ENCODE measurements at places on chromosomes 1 and 21.

GRCh38 chr1:151176514-151177045 lies 799 bp upstream of the TMOD4 start:
- no peak for DNase-seq

GRCh38 chr1:93061895-93062792 lies 16.9 kb upstream of the MTF2 start:
- DNase-seq: peak; percentile 26

GRCh38 chr1:43304314-43304681 lies 3.5 kb downstream of the TIE1 start:
- no peak for DNase-seq

GRCh38 chr1:153606194-153606593 lies 6.7 kb downstream of the S100A16 start:
- no peak for DNase-seq

GRCh38 chr1:152884085-152884484 lies 6.0 kb downstream of the SMCP start:
- DNase-seq: no peak

GRCh38 chr1:11925938-11926292 lies 312 bp downstream of the KIAA2013 start:
- no peak for DNase-seq

DNA sequence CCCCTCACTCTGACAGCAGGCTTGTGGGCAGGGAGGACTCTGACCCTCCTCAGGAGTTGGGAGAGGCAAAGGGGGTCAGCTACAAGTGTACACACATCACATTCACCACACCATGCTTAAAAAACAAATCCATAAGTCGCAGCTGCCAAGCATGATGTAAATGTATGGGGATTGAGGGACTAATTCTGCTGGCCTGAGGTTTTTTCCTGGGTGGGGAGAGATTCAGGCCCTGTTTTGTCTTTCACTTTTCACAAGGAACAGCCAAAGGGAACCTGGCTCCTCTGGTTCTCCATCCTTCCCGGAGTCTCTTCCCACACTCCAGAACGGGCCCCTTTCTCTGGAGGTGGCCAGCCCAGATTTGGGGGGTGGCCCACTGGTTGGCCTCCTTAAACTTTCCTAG lies 1.3 kb upstream of the MTARC2 start:
- DNase-seq: no peak

DNA sequence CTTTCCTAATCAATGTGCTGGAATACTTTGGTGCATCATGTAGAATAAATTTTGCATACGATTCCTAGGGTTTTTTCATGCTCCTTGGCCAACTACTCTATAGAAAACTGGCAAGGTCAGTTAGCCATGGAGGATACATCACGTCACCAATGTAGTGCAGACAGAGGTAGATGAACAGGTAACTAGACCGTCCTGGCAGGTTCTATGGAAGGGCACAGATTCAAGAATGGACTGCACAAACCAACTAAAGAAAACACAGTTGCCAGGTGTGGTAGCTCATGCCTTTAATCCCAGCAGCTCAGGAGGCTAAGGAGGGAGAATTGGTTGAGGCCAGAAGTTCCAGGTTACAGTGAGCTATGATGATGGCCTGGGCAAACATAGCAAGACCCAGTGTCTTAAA lies 9.9 kb downstream of the MTF1 start:
- no peak for DNase-seq

DNA sequence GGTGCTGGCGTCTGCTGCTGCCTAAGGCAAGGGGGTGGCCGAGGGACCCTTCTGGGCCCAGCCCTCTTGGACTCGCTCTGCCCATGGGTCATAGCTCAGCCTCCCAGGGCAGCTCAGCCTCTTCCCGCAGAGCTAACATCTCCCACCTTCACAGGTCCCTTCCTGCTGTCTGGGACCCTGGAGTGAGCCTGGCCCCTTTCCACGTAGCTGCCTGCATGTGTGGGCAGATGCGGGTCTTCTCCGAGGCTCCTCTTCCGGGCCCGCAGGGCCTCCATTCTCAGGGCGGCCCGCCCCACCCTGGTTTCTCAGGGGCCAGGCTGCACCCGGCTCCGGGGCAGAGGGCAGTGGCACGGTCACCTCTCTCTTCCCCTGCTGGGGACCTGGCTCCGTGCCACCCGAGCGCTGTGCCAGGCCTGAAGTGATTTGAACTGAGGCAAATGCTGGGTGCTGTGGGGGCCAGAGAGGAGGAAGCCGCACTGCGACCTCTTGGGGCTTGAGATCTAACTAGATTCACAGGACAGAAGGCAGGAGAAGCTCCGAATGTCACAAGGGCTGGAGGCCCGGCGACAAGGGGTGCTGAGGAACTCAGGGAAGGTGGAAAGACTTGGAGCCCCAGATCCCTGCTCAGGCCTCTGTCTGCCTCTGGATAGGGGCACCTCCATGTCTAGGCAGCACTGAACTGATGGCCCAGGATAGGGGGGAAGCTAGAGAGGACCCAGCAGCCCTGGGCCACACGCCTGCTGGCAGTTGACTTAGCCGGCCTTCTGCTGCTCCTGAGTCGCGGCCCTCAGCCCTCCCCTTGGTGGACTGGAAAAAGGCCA lies 40.7 kb downstream of the COQ8A start:
- no peak for DNase-seq

DNA sequence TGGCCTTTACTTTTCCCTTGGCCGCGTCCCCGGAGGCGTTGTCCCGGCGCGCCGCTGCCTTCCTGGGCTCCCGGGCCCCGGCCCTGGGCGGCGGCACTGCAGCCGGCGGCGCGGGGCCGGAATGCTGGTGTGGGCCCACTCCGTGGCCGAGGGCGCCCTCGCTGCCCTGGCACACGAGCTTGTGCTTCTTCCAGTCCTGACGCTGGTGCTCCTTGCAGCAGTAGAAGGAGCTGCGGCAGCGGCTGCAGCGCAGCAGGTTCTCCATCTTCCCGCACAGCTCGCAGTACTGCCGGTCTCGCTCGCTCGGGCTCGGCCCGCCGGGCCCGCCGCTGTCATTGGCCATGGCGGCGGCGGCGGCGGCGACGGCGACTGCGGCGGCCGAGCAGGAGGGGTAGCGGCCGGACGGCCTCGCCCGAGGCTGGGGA lies 529 bp downstream of the EGLN1 start:
- peak; percentile 13 for DNase-seq
